ENCODE measurements at places on chromosomes 1 and 21.

- no peak for DNase-seq
Measured at GRCh38 chr1:63005812-63006211, 221.9 kb downstream of the ATG4C start.

DNA sequence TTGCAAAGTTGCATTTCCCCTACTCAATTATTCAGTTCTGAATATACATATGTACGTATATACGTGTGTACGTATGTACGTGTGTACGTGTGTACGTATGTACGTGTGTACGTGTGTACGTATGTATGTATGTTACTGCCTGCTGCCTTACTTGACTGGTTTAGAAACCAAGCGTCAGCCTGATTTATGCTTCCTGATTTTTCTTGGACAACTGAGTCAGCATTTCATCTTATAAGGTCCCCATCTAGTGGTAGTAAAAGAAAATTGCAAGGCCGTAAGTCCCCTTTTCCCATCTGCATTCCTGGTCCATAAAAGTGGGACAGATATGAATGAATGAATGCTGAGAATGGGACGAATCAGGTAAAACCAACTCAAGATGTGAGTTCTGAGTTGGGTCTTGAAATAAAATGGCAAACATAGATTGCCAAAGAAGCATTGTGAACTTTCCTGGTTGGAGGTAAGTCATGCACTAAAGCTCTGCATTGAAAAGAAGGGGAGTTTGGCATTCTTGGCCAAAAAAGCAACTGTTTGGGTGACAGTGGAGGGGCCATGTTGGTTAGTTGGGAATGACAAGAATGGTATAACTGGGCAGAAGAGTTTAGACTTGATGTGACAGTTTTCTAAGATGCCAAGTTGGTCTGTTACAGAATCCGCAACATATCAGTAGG is 76.4 kb upstream of the DNAH14 start:
- no peak for DNase-seq

- no peak for DNase-seq
Measured at GRCh38 chr1:30471307-30471706, 252.1 kb downstream of the MATN1 start.

GRCh38 chr1:228082918-228083870 is 686 bp downstream of the ARF1 start:
- DNase-seq: peak; percentile 71

DNA sequence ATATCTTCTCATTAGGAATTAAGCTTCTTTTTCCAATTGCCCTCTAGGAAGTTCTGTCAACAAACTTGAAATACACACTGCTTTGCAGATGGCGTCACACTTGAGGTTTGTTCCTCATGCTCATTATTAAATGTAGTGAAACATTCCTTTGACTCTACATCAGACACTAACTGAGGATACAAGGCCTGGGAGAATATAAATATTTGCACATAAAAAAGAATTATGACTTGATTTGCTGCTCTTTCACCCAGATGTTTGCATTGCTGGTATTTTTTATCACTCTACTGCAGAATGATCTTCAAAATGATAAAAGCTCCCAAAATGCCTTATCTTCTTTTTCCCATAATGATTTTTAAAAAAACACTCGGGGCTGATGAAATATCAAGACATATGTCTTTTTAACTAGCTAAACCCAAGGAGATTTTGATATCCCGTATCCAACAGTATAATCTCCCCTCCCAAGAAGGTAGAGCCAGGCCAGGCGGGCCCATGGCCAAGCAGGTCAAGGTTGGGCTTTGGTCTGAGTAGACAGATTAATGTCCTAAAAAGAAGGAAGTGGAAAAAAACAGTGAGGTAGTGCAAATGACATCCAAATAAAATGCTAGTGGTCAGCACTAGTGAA is 264.6 kb downstream of the HHIPL2 start:
- DNase-seq: no peak

All from right lobe of liver (tissue), 6 donors.